ENCODE measurements at places on chromosomes 5 and 9.
A peak's percentile ranks its signal among the peaks of the same experiment; 100 is the strongest.

- DNase-seq, result no peak
These were observed 181.4 kb downstream of the FGF18 start for GRCh38 chr5:171600741-171601265.

DNA sequence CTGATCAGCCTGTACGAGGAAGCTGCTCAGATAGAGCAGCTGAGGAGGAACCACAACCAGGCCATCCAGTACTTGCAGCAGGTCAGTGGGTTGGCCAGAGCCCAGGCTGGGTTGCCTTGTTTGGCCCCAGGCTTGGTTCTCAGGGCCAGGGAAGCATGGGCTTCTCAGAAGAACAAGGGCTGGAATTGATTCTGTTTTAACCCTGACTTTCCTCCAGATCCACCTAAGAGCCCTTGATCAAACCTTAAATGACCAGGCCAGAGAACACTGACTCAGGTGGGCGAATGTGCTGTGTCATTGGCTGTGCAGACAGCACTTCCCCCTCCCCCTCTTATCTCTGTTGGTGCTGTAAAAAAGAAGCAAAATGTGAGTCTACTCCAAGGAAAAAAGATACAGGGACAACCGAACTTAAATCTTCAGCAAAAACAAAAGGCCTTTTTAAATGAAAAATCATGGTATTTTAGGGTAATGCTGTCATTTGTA lies 28.1 kb downstream of the TTC23L start:
- no peak for DNase-seq

GRCh38 chr5:67065237-67065636 lies 131.4 kb downstream of the CD180 start:
- no peak for DNase-seq

GRCh38 chr5:145681686-145682085 lies 153.5 kb downstream of the PRELID2 start:
- DNase-seq, result peak; percentile 12

- DNase-seq, result peak; percentile 8
These were observed 307.7 kb downstream of the ADGRV1 start for GRCh38 chr5:90866333-90866732.

DNA sequence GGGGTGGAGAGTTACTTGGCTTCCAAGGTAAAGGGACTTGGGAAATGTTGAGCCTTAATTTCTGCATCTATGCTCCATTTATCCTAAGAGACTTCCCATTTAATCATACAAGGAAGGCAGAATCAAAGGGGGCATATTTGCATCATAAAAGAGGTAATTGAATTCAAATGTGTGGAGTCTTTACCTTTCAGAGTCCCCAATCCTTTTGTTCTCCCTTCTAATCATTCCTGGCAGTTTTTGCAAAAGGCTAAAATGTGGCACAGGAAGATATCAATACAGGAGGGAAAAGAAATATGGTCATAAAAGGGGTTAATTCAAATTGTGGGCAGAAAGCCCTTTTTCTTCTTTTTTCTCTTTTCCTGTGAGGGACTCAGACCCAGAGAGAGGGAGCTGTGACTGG lies 69.5 kb downstream of the SFXN1 start:
- DNase-seq, result no peak

DNA sequence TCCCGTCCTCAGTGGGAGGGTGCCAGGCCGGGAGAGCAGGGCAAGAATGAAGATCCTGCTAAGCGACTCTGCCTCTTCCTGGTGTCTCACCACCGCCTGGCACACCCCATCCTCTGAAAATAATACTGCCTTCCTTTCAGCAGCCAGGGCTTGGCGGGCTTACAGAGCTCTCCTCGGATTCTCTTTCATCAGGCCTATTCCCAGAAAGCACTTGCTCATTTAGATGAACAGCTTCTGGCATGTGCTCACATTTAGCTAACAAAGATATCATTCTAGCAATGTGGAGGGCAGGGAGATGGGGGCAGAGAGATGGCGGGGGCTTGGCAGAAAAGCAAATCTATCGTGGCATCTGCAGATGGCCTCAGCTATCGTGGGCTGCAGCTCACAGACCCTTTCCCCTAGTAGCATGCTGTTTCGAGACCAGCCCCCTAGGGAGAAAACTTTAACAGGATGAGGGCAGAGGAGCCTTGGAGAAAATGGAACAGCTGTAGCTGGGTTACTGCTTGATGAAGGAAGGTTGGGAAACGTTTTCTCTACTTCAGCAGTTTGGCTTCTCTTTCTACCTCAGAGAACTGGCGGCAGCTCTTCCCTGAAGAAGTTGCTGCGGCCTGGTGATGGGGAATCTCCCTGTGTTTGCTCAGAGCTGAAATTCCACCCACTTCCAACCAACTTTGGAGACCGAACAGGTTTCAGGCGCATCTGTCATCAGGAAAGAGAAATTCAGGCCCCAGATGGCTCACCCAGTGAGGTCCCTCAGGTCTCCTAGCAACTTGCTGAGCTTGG lies 102.1 kb downstream of the TMEM174 start:
- DNase-seq, result no peak

DNA sequence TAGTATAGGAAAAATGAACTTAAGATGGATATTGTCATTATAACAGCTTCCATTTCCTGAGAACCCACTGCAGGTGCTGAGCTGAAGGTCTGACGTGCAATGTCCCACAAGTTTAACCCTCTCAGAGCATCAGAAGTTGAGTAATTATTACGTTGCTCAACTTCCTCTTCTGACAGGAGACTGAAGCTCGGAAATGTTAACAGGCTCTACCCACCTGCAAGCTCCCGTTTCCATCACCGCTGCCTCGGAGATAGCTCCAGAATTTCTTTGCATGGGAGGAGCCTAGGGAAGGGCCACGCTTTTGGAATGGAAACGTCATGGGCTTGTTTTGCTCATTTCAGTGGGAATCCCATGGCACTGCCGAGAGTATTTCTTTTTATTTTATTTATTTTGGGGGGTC lies 1.0 kb upstream of the NTMT1 start:
- no peak for DNase-seq

GRCh38 chr5:112511920-112512319 lies 92.8 kb upstream of the EPB41L4A start:
- DNase-seq, result no peak

Measured in NCI-H1930 (cell line).